Frontal cortex (tissue), 4 donors: ENCODE measurements at places on chromosomes 2 and 18. TPM values are rescaled to one million over a fixed set of nuclear protein-coding genes. Genes with fewer than 3 reads are reported as not detected.

The ACMSD gene
- not detected for total RNA-seq

The HOXD13 gene
- not detected for total RNA-seq

The ASPRV1 gene
- 2.0 TPM for total RNA-seq

The WDR35 gene
- total RNA-seq: 25.7 TPM

The IL1B gene
- 0.41 TPM for total RNA-seq

The BMP10 gene
- total RNA-seq: not detected

The FEV gene
- total RNA-seq: not detected

The IL18RAP gene
- 0.41 TPM for total RNA-seq

The CXCR1 gene
- total RNA-seq: under 0.01 TPM

The DLGAP1 gene
- total RNA-seq: 57.1 TPM

The MC2R gene
- under 0.01 TPM for total RNA-seq

DNA sequence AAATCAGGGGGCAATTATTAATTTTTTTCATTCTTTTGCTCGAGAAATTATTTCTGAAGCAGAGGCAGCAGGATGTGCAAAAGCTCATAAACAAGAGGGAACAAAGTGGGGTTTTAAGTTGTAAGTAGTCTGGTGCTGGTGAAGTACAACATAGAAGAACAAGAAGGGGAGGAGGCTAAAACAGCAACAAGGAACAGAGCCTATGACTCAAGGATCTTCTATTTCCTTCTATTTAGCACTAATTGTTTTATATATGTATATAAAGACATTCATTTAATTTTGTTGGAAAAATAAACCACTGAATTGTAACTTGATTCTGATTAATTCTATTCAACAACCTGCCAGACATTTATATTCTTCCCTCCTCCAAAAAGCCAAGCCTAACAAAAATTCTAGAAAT is 35.0 kb downstream of the YES1 start:
- no peak for DNase-seq

GRCh38 chr2:173195100-173195499 is 119.5 kb downstream of the MAP3K20 start:
- no peak for DNase-seq

DNA sequence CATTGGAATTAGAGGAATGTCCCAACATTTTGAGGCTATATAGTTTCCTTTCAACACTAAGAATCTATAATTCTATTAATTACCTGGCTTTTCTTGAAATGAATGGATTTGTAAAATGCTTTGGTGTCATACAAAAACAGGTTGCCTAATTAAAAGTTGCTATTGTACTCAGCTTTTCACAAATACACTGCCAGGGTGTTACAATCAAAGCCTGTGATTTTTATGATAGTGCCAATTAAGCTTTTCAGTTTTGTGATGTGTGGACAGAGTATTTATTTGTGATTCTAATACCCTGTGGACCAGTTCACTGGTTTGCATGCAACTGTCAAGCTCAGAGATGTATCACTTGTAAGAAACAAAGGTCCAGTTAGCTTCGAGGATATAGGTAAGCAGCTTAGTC is 71.8 kb downstream of the NAB1 start:
- no peak for DNase-seq

- DNase-seq: no peak
Measured at GRCh38 chr2:199784512-199784911, 66.5 kb downstream of the FTCDNL1 start.

GRCh38 chr18:49189772-49190171 is 239.0 kb upstream of the SMAD7 start:
- DNase-seq: no peak

- DNase-seq: no peak
Measured at GRCh38 chr2:9250091-9250490, 43.5 kb downstream of the ASAP2 start.

DNA sequence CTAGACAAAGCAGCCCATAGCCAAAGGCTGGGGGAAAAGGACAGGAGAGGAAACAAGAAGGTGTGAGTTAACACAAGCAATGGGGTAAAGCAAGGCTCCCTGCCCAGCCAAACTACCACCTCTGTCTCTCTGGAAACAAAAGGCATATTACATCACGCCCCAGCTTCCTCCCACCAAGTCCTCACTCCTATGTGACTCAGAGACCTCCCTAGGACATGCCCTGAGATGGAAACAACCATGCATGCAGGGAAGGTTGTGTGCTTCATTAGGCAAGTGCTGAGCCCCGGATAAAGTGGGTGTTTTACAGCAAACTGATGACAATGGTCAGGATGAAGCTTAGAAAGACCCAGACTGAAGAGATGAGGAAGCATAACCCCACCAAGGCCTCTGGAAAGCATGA is 9.0 kb upstream of the ATRAID start:
- DNase-seq: no peak

- DNase-seq: no peak
Measured at GRCh38 chr2:60441800-60442199, 111.7 kb downstream of the BCL11A start.

GRCh38 chr2:212816267-212816666 is 277.7 kb upstream of the ERBB4 start:
- no peak for DNase-seq

GRCh38 chr2:53785366-53785765 is 1.4 kb downstream of the ASB3 start:
- no peak for DNase-seq

GRCh38 chr2:235940330-235940729 is 227.9 kb downstream of the GBX2 start:
- DNase-seq: peak; percentile 67

DNA sequence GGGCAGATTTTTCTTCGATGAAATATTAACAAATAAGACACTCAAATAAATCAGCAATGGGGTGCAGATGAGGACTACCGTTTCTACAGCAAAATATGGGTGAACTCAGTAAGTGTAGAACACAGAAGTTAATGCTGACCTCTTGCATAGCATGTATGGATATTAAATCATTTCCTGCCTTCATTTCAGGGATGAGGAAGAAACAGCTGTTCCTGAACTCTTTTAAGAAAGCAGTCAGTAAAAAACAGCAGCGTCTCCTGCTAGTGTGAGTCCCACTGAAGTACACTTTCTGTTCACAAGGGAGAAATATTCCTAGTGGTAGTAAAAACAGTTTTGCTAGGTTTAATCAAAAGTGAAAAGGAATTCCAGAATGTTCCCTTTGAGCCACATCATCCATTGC is 379.0 kb downstream of the ZEB2 start:
- no peak for DNase-seq

GRCh38 chr2:180411661-180412060 is 404.6 kb upstream of the CWC22 start:
- DNase-seq: no peak

GRCh38 chr2:64667535-64667934 is 13.8 kb upstream of the SERTAD2 start:
- no peak for DNase-seq

DNA sequence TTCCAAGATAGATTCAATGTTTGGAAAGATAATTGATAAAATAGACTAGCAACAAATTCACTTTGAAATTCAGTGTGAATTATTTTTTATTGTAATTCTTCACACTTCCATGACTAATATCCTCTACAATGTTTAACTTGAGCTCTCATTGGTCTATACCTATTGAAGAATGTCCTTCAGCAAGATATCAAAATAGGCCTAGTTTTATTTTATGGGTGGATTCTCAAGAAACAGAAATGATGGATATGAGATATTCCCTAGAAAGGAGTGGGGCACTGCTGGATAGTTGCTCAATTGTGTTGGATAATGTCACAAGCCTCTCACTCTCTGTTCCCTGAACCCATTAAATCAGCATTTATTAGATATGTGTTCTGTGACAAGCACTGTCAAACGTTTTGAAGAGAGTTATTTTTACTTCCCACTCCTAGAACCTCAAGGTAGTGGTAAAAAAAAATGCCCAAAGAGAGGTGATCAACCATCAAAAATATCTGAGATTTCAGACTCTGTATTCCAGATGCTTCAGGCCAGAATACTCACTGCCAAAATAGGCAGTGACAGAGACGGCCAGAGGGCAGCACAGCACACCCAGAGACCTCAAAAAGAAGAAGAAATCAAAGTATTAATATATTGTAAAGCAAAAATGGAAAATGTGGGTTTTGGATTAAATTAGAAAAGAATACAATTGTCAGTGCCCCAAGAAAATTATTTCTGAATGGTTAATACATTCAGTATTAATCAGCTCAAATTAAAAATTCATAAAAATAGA is 87.5 kb downstream of the TRIB2 start:
- DNase-seq: no peak

DNA sequence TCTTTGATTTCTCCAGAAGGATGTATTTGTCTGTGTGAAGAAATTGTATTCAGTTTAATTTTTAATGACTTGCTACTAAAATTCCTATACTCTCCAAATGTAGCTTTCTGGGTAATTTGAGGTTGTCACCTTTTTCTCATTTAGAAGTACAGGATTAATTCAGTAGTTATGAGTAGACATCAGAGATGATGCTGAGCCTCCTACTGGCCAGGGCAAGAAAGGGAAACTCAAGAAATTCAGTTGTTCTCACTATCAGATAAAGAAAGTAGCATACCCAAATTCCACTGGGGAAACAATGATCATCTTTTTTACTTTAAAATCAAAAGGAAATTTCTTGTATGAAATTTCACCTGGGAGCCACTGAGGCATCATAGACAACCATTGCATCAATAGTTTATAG is 199.4 kb downstream of the SATB2 start:
- no peak for DNase-seq

GRCh38 chr2:201575971-201576370 is 67.3 kb downstream of the TMEM237 start:
- DNase-seq: no peak
